ENCODE measurements at places on chromosomes 16 and 17. TPM values are rescaled to one million over a fixed set of nuclear protein-coding genes. Genes with fewer than 3 reads are reported as not detected.

- no peak for DNase-seq
- peaks cover 11% of the 10 kb centered on the region for H3K4me1 ChIP-seq
- peak overlapping the region; percentile 26 for H3K27ac ChIP-seq
- H3K36me3 ChIP-seq: no peaks in the 10 kb centered on the region
Observed at GRCh38 chr17:50660887-50661345, 26.2 kb downstream of the ABCC3 start.

DNA sequence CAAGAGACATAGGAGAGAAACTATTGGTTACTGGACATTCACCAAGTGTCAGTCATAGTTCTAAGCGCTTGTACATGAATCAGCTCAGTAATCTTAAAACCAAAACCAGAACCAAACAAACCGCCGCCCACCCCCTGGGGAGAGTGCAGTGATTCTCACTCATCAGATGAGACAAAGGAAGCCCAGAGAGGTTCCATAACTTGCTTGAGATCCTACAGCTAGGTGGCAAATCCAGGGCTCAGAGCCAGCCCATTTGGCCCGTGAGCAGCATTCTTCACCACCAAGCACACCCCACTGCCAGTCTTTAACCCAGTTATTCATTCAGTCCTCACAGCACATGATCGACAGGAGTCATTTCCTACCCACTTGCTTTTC is 37.2 kb upstream of the RGS9 start:
- no peaks in the 10 kb centered on the region for H3K36me3 ChIP-seq
- peak overlapping the region; percentile 92 for H3K27ac ChIP-seq
- H3K27me3 ChIP-seq: no peaks in the 10 kb centered on the region
- peak; percentile 78 for DNase-seq

DNA sequence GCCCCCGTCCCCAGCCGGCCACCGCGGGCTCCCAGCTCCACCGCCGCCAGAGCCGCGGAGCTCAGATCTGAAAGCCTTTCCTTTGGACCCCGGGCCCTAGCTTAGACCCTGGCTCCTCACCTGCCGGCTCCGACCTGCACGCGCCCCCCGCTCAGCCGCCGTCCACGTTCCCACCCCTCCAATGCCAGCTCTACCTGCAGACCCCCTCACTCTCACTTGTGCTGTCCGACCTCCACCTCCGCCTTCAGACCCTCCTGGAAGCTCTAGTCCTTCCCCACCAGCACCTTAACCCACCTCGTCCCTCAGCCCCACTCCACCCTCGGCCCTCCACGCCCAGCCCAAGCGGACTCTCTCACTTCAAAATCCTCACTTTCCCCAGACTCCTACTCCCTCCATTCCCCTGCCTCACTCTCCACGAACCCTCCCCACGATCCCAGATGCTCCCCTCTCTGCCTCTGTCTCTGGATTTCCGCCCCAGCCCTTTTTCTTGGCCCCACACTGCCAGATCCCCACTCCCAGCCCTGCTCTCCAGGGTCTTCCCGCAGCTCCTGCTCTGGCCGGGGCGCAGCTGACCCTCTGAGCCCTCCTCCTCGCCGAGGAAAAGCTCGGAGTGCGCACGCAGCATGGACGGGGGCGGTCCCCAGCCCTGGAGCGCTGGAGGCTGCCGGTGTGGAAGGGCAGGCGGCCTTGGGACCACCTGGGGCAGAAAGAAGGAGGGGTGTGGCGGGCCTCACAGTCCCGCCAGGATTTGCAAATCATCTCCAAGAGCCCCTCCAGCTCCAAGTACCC is at the start of gene TMEM114:
TMEM114 (minus strand) TSS at position 612 of the 789 bp plus-strand sequence. CDS start 673 bp downstream, outside the sequence.
- no peak for DNase-seq
- peaks cover 3% of the 10 kb centered on the region for H3K4me1 ChIP-seq
- H3K27me3 ChIP-seq: peaks cover 43% of the 10 kb centered on the region
- no peak within 1 kb of the TSS for H3K4me3 ChIP-seq
- no peak within 1 kb of the TSS for H3K27ac ChIP-seq

- peaks cover 16% of the 10 kb centered on the region for H3K27me3 ChIP-seq
- DNase-seq: no peak
- H3K4me3 ChIP-seq: no peak overlapping the region
Observed at GRCh38 chr17:2002767-2003329, 22.3 kb downstream of the RTN4RL1 start.

DNA sequence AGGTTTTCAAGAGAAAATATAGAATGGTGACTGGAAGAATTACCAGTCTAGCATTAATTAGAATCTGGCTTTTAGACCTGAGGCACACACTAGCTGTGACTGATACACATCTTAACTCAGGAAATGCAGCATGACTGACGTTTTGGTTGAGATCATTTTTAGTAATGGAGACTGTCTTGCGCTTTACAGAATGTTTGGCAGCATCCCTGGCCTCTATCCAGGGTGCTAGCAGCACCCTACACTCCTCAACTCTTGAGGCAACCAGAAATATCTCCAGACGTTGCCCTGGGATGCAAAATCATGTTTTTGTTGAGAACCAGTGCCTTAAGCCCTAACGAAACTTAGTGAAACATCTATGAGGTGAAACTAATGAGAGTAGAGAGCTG is 109.0 kb downstream of the HS3ST3A1 start:
- H3K36me3 ChIP-seq: no peaks in the 10 kb centered on the region
- H3K4me1 ChIP-seq: no peaks in the 10 kb centered on the region
- DNase-seq: no peak
- no peak overlapping the region for H3K4me3 ChIP-seq
- peaks cover 13% of the 10 kb centered on the region for H3K27me3 ChIP-seq

DNA sequence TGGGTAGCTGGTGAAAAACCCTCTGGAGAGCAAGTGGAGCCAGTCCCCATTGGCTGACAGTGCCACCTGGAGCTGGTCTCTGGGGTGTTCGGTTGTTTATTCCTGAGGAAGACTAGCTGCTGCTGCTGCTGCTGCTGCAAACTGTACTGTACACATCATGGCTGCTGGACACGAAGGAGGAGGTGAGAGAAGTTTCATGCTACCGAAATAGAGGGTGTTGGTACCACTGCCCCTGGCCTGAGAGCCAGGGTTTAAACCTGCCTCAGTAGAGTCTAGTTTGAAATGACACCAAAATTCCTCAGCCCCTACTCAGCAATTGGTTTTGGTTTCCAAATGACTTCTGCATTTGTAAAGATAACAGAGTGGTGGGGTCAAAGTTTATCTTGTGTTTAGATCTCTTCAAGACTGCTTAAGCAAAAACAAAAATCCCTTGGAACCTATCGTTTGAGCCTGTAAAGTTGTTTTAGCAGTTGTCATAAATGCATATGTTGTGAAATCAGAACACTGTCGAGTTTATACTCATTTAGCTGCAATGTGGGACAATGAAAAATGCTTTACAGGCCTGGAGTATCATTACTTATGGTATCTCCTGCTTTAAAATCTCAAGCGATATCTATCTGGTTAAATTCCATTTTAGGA is 40.8 kb downstream of the CYB5B start:
- H3K27ac ChIP-seq: peak overlapping the region; percentile 72
- no peaks in the 10 kb centered on the region for H3K27me3 ChIP-seq
- peaks cover 35% of the 10 kb centered on the region for H3K36me3 ChIP-seq

GRCh38 chr17:40854175-40854814 is 12.7 kb downstream of the KRT12 start:
- H3K36me3 ChIP-seq: no peaks in the 10 kb centered on the region
- DNase-seq: no peak
- peaks cover 3% of the 10 kb centered on the region for H3K4me1 ChIP-seq
- H3K27me3 ChIP-seq: peaks cover 8% of the 10 kb centered on the region

DNA sequence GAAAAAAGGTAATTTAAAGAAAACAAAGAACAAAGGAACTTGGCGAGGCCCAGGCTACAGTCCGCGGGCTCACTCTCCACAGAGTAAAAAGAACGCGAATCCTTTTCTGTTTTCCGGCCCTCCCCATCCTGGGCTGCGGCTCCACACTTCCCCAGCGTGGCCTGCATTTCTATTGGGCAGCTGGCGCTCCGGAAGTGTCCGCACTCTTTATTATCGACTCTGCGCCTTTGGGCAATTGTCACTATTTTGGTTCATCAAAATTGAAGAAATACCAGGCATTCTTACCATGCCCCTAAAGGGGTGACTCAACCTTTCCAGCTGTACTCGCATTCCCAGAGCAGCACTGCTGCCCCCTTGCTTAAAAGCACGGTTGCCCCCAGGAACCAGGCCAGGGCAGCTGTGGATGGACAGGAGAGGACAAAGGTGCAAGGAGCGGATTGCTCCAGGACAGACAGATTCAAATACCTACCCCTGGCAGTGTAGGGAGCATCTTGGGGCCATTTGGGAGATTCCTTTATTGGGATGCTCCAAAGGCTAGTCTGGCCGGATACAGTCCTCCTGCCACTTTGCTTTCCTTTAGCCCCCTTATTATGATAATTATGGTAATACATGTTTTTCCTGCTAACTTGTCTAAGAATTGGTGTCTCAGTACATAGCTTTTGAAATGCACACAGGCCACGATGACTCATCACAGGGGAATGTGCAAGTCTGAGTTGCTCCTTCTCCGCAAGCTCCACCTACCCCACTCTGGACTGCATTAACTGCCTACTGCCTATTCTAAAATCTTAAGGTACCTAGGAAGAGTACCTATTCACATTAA is 985 bp upstream of the SLFN12 start:
- H3K36me3 ChIP-seq: peaks cover 2% of the 10 kb centered on the region
- peak overlapping the region; percentile 88 for H3K4me3 ChIP-seq
- peak overlapping the region; percentile 89 for H3K27ac ChIP-seq
- peaks cover 45% of the 10 kb centered on the region for H3K4me1 ChIP-seq
- no peaks in the 10 kb centered on the region for H3K27me3 ChIP-seq
- DNase-seq: peak; percentile 69

DNA sequence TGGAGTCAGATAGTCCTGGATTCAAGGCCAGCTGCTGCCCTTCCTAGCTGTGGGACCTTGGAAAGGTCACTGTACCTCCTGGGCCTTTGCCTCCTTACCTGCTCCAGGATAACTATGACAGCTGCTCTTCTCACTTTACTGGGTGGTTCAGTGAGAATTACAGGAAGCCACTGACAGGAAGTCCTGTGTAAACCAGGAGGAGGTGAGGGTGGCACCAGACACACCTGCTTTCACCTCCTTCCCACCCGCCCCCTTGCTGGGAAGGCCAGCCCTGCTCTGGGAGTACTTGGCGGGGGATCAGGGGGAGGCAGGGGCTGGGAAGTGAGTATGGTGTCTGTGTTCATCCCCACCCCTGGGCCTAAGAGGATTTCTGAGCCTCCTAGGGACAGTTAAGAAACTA is 42.6 kb downstream of the CPNE2 start:
- H3K4me1 ChIP-seq: peaks cover 59% of the 10 kb centered on the region
- peak overlapping the region; percentile 89 for H3K27ac ChIP-seq
- H3K4me3 ChIP-seq: peak overlapping the region; percentile 66
- H3K27me3 ChIP-seq: no peaks in the 10 kb centered on the region

DNA sequence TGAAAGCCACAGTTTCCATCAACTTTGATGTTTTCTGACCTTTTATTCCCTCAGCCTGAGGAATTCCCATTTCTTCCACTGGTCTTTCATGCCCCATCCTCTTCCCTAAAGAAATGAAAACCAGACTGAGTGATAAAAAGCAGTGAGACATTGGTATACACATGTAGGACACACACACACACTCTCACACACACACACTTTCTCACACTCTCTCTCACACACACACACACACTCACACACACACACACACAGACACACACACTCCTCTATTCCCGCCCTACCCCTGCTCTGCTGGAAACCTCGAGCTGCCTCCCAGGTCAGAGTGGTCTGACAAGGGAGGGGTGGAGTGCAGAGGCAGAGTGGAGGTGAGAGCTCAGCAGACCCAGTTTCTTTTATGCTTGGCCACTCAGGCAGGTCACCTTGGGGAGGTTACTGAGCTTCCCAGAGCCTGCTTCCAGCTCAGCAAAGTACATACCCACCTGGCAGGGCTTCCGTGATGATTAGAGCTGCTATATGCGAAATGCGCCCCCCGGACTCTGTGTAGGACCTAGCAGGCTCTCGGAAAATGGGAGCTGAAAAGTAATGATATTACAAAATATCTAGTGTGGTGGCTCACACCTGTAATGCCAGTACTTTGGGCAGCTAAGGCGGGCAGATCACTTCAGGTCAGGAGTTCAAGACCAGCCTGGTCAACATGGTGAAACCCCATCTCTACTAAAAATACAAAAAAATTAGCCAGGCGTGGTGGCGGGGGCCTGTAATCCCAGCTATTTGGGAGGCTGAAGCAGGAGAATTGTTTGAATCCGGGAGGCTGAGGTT is 30.7 kb downstream of the CCR7 start:
- peak overlapping the region; percentile 50 for H3K27ac ChIP-seq
- DNase-seq: no peak
- peaks cover 84% of the 10 kb centered on the region for H3K4me1 ChIP-seq
- H3K27me3 ChIP-seq: no peaks in the 10 kb centered on the region
- no peak overlapping the region for H3K4me3 ChIP-seq

DNA sequence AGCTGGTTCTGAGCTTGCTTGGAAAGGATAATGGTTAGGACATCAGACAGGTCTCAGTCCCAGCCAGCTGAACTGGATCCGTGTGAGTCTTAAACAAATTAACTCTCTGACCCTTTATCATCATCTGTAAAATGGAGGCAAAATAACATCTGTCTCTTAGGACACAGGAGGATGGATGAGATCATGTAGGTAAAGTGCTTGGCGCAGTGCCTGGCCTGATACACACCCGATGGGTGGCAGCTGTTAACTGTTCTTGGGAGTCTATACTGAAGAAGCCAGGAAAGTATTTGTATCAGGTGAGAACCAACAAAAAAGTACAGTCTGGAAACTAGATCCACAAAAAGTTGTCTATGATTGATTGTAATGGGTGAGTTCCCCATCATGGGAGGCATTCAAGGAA is 188.6 kb downstream of the C16orf78 start:
- no peaks in the 10 kb centered on the region for H3K27me3 ChIP-seq
- H3K27ac ChIP-seq: no peak overlapping the region
- H3K4me1 ChIP-seq: no peaks in the 10 kb centered on the region
- no peaks in the 10 kb centered on the region for H3K36me3 ChIP-seq

DNA sequence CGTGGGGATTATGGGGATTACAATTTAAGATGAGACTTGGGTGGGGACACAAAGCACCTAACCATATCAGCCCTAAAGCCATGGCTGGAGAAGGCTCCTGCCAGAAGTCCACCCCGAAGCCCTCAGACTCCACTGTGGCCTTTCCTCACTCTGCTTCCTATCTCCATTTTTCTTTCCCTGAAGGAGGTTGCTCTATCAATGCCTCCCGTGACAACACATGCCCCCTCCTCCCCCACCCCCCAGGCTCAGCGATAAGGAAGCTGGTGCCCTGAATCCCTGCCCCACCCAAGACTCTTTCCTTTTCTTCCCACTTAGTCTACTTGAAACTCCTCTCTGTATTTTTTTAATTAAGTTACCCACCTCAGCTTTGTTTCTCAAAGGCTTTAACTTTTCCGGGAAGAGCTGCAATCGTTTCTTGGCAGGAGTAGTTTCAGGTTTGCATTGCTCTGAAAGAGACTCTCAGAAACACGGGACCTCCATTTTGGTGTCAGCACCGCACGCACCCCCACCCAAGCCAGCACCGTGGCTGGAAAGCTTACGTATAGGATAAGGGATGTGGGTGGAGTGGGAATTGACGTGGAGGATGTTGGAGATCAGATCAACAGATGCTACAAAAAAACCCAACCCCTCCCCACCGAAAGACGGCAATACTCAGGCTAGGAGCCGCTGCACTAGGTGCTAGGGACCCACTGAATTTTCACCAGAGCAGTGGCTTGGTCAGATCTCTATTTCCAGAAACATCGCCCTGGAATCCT is 15.2 kb upstream of the CA4 start:
- H3K36me3 ChIP-seq: peaks cover 22% of the 10 kb centered on the region
- DNase-seq: no peak
- H3K4me3 ChIP-seq: peak overlapping the region; percentile 92
- H3K27ac ChIP-seq: peak overlapping the region; percentile 83

SAMD14 gene
- 0.47 TPM for total RNA-seq

SCGB1C2 gene
- total RNA-seq: not detected

UMOD gene
- total RNA-seq: not detected

EPN3 gene
- not detected for total RNA-seq

SLC5A10 gene
- total RNA-seq: not detected

Measured in activated naive CD8-positive, alpha-beta T cell treated with anti-CD3 and anti-CD28 coated beads for 36 hours (primary cell).